Activated CD4-positive, alpha-beta T cell treated with anti-CD3 and anti-CD28 coated beads, Interleukin-2, Interleukin-4, amounts not matched to agents 100 ng/mL and 50 ng/mL, durations not matched to agents 16 hours and 8 hours (primary cell): ENCODE measurements at places on chromosomes 3 and 15.

DNA sequence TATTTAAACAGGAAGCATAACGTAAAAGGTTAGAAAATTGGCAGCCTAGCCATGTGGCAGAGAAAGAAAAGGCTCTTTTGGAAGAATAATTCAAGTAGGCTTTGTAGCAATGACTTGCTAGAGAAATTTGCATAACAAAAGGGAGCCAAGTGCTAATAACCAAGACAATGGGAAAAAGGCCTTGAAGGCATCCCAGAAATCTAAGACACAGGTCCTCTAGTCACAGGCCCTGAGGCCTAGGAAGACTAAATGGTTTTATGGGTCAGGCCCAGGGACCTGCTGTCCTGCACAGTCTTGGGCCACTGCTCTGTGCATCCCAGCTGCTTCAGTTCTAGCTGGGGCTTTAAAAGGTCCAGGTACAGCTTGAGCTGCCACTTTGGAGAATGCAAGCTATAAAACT is 78.5 kb downstream of the FGF7 start:
- no peak for DNase-seq

DNA sequence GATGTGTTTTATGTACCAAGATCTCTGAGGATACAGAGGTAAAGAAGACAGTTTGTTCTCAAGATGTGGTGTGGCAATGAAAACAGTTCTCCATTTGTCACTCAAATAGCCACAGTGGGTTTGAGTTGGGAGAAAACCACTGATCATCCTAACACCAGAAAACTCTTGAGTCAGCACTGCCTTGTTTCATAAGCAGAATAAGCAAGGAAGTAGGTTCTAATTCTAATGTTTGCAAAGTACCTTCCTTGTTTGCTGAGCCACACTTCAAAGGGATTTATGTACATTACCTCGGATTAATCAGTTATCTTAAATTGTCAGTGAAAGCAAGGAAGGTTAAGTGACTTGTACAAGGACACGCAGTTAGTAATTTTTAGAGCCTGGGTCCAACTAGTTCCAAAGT is 107.8 kb upstream of the BOC start:
- no peak for DNase-seq

DNA sequence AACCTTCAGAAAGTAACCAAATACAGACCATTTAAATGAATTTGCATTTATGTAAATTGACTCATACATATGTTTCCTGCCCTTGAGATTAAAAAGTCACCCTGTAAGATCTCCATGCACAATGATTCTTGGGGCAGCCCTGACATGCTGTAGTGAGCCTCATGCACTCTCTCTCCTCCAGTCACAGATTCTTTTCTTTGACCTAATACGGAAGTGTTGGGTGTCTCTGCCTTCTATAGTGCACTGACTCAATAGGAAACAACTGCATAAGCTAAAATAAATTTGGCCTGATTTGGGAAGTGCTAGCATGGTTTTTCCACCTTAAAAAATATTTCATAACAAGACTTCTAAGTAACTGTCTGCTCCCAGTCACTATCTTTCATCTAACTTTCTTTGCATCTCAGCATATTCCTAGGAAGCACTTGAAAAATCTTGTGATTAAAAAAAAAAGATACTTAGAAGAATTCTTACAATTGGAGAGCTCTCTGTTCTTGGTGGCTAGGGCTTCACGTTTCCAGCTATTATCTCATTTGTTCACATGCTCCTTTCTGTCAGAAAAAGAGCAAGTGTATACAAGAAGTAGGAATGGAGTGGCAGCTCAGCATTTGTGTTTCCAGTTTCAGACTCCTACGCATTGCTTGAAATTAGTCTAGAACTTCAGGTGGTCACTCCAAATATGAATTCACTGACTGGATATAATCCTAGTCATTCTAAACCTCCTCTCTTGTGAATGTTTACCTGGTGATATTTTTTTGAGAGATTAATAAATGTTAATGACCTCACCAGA is 207.9 kb upstream of the COL8A1 start:
- no peak for DNase-seq

GRCh38 chr3:128784843-128785242 is 58.9 kb downstream of the RAB7A start:
- DNase-seq = no peak

DNA sequence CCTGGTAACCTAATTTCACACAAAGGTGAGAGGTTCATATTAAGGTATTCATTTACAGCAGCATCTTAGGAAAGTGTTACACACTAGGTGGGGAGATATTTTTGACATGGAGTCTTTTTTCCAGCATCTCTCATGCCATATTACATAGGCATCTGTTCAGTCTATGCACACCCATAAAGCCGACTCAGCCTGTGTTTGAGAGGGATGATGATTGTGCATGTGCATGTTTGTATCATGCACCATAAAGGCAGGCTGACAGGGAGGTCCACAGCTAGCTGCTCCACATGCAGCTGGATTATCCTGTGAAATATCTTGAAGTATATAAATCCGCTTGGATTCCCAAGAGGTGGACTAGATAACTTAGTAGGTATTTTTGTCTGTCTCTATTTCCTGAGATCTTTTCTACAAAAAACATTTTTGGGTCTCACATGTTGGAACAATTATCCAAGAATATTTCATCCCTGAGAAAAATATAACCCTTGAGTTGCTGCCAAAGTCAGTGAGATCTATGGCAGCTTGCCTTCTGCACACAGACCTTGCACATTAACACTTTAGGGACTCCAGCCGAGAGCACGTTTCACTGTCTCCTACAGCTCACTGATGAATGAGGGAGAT is 288.4 kb upstream of the DPH6 start:
- no peak for DNase-seq

DNA sequence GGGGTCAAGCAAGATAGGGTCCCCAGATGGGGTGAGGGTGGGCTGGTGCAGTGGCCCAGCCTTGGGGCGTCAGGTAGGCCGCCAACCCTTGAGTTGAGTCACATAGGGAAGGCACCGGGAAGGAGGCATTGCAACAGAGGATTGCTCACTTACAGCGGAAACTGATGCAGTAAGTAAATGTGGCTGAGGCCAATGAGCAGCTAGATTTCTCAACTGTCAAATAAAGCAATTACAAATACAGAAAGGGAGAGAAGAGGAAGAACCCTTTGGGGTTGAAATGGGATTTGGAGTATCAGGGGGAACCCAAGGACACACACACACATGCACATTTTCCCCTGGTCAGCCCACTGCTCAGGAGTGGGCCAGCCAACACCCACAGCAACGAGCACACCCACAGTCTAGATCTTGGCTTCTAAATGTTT is 44.0 kb downstream of the CHSY1 start:
- no peak for DNase-seq

DNA sequence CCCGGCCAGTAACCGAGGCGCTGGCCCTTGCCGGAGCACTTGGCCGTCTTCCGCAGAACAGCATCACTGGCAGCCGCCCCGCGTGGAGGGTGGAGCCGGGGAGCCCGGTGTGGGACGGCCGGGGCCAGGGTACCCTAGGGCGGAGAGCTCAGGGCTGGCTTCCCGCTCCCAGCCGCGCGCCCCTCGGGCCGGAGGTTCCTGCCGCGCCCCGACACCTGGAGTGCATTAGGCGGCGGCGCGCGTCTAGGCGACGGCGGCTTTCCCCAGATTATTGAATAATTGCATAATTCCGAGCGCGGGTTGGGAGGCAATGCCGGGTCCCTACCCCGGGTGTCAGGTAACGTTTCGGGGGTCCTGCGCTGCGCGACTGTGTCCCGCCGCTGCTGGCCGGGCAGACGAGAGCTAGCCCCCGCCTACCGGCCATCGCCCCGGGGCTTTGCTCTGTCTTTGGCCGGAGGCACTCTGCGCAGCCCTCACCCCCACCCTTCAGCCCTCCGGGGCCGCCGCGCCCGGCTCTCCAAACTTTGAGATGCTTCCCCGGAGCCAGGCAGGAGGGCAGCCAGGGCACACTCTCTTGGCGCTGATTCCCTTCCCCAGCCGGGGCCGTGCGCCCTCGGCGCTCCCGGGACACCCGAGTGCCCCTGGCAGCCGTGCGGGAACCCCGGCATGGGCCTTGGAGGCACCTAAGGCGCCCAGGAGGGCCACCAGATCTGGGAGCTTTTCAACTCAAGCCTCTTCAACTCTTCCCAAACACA is 749 bp downstream of the ITGA11 start:
- DNase-seq = no peak

- no peak for DNase-seq
These were observed 37.7 kb downstream of the LRIG1 start for GRCh38 chr3:66463054-66463631.

GRCh38 chr3:143731320-143731719 is 116.9 kb downstream of the SLC9A9 start:
- DNase-seq = no peak

- DNase-seq = no peak
These were observed 51.6 kb downstream of the LINGO1 start for GRCh38 chr15:77580996-77581682.

DNA sequence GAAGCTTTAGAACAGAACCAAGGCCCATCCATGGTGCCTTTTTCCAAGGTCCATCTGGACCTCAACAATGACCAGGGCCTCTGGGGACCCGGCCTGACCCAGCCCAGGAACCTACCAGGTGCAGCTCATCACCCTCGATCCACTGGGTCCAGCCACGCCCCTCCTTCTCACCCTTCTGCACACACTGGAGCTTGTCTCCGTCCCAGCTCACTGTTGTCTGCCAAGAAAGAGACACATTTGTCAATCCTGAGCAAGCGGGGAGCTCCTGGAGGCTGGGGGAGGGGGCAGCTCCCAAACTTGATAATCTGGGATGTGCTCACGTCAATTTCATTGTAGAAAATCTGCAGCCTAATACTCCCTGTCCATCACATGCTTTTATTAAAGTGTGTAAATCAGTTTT is 21.2 kb downstream of the RBP1 start:
- no peak for DNase-seq

DNA sequence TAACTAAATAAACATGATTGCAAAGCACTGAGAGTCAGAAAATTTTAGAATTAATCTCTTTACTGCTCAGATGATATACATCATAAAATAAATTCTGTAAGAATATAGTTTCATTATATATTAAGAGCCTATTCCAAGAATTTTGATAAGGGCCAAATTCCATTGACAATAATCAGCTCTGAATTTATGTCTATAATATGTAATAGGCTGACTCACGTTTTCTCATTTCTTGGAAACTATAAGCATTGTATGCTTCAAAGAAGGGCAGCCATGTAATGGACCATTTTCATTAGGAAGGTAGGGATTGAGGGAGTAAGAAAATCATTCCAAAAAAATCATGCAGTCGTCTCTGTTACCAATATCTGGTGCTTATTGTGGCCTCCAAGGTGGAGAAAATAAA is 315.9 kb downstream of the ZIC4 start:
- no peak for DNase-seq

DNA sequence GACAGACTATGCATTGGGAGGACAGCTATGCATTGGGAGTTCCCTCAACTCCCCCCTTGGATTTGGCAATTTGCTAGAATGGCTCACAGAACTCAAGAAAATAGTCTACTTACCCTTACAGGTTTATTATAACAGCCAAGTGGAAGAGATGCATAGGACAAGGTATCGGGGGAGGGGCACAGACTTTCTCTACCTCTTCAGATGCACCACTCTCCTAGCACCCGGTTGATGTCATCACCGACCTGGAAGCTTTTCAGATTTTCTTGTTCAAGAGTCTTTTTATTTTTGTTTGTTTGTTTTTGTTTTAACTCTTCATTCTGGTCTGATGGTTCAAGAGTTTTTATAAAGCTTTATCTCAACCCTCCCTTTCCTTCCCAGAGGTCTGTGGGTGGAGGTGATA is 20.7 kb upstream of the ADAMTS9 start:
- DNase-seq = no peak

DNA sequence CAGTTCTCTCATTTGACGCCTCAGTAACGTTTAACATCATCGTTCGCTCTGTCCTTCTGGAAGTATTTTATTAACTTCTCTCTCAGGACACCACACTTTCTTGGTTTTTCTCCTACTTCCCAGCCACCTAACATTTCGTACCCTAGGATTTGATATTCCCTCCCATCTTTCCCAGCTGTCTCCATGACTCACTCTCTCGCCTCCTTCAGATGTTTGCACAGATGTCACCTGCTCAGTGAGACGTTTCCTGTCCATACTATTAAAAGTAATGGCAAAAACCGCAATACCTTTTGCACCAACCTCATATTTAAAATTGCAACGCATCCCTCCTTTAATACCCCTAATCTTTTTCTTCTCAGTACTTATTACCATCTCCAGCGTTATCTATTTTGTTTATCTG is 62.1 kb upstream of the SPRED1 start:
- DNase-seq = no peak

DNA sequence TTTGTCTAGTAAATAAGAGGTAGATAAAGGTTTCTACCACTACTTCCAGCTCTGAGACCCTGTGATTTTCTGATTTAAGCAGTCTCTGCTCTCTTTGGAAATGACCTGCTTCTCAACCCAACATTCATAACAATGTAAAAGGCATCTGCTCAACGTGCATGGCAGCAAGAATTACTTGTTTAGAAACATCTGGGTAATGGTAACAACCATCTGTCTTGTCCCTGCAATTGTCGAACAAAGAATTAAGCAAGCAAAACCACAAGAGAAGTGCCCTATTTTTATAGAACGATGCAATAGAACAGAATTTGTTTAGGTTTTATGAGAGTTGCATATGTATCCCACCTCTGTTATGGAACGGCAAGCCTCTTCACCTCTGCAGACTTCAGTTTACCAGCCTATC is 7.1 kb upstream of the FSIP1 start:
- no peak for DNase-seq

DNA sequence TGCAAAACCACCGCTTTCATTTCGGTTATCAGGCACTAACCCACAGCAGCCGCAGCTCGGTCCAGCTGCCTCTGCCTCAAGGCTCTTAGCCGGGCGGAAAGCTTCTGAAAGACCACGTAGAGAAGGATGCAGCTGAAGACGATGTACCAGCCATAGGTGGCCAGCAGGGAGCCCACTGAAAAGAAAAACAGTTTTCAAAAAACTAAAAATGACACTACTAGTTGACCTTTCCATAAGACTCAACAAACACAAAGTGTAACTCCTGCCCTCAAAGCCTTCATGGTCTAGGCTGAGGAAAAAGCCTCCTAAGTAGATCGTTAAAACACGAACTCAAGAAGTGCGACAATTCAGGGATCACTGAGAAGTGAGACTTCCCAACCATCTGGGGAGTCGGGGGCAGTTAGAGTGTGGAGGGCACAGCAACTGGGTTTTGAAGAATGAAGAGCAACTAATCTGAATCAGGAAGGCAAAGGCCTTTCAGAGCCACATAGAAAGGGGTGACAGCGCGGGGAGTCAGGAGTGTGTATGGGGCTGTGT is 716 bp downstream of the SELENOS start:
- no peak for DNase-seq

DNA sequence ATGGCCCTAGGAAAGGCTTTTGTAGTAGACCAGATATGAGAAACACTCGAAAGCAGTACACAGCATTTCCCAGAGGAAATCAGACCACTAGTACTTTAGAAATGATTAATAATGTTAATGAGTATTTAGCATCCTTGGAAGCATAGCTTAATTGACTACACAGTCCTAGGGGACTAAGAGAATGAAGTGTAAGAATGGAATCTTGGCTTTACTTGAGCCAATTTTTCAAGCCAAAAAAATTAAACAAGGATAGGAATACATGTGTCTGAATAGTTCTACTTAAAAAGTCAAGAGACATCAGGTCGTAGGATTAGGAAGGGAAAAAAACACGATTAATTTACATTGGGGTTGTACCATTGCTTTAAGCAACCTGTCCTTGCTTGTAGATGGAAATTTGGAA is 38.2 kb downstream of the DPPA2 start:
- no peak for DNase-seq
